ENCODE measurements at places on chromosomes 1 and 21. TPM values are rescaled to one million over a fixed set of nuclear protein-coding genes. Genes with fewer than 3 reads are reported as not detected.

GRCh38 chr1:11940260-11940921, 5.9 kb downstream of the PLOD1 start:
- DNase-seq, result no peak
- H3K4me3 ChIP-seq, result no peak overlapping the region
- H3K36me3 ChIP-seq, result no peaks in the 10 kb centered on the region
- no peak overlapping the region for H3K27ac ChIP-seq
- no peaks in the 10 kb centered on the region for H3K27me3 ChIP-seq
- H3K4me1 ChIP-seq, result peaks cover 10% of the 10 kb centered on the region

DNA sequence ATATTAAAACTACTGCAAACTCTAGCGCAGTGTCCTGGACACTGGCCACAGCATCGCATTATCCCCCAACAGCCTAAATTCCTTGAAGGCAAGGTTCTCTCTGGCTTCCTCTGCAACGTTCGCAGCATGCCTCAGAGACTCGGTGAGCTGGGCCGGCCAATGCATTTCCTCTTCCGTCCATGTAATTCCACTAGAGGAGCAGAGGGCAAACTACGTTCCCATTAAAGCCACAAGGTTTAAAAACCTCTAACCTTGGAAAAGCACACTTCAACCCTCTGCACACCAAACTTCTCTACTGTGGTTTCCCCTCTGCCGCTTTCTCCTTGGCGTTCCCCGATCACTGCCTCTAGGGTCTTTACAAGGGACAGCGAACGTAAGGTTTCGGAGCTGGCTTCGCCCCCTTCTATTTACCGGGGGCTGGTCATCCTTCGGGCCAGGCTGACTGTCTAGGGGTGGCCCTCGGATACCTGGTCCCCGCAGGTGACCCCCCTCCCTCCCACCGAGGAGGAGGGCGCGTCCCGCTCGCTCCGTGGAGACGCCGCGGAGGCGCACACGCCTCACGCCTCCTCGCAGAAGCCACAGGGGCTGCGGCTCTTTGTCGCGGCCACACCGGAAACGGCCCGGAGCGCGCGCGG, 456 bp upstream of the SMYD2 start:
- H3K4me3 ChIP-seq, result peak overlapping the region; percentile 93
- no peaks in the 10 kb centered on the region for H3K27me3 ChIP-seq
- DNase-seq, result peak; percentile 27
- H3K4me1 ChIP-seq, result no peaks in the 10 kb centered on the region
- peak overlapping the region; percentile 89 for H3K27ac ChIP-seq

DNA sequence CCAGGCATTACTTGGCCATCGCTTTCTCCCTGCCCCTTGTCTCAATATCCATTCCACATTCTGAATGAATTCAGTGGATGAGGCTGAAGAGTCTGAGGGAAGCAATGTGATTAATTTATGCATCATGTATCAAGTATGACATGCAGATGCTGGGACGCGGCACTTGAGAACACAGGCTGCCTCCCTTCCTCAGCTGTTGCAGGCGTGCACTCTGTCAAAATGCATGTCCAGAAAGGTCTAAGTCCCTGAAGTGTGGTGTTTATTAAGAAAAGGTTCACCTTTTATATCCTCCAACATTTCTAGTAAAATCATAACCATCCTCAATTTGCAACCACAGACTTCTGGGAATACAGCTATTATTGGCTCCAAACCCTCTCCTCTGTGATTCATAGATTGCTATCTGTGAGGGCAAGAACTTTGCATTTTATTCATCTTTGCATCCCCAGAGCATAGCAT, 22.6 kb upstream of the RAB3GAP2 start:
- no peaks in the 10 kb centered on the region for H3K4me1 ChIP-seq
- H3K27ac ChIP-seq, result no peak overlapping the region
- no peaks in the 10 kb centered on the region for H3K27me3 ChIP-seq
- no peaks in the 10 kb centered on the region for H3K36me3 ChIP-seq

- H3K4me1 ChIP-seq, result no peaks in the 10 kb centered on the region
- no peaks in the 10 kb centered on the region for H3K36me3 ChIP-seq
- no peak overlapping the region for H3K4me3 ChIP-seq
- H3K27ac ChIP-seq, result no peak overlapping the region
- peaks cover 65% of the 10 kb centered on the region for H3K27me3 ChIP-seq
These were observed 29.1 kb upstream of the CASZ1 start for GRCh38 chr1:10825592-10825991.

- H3K36me3 ChIP-seq, result no peaks in the 10 kb centered on the region
- H3K4me1 ChIP-seq, result no peaks in the 10 kb centered on the region
- no peaks in the 10 kb centered on the region for H3K27me3 ChIP-seq
- no peak for DNase-seq
- no peak overlapping the region for H3K4me3 ChIP-seq
These were observed 789.7 kb upstream of the PRMT6 start for GRCh38 chr1:106266786-106267185.

GRCh38 chr1:25815208-25816111, 4.3 kb upstream of the MTFR1L start:
- peaks cover 30% of the 10 kb centered on the region for H3K4me1 ChIP-seq
- H3K36me3 ChIP-seq, result peaks cover 61% of the 10 kb centered on the region
- no peak overlapping the region for H3K4me3 ChIP-seq
- no peaks in the 10 kb centered on the region for H3K27me3 ChIP-seq
- DNase-seq, result no peak

- H3K4me3 ChIP-seq, result peak overlapping the region; percentile 8
- no peak for DNase-seq
- peak overlapping the region; percentile 92 for H3K27ac ChIP-seq
- H3K36me3 ChIP-seq, result no peaks in the 10 kb centered on the region
- H3K27me3 ChIP-seq, result no peaks in the 10 kb centered on the region
These were observed 61.4 kb downstream of the OLFML2B start for GRCh38 chr1:161962091-161962887.

DNA sequence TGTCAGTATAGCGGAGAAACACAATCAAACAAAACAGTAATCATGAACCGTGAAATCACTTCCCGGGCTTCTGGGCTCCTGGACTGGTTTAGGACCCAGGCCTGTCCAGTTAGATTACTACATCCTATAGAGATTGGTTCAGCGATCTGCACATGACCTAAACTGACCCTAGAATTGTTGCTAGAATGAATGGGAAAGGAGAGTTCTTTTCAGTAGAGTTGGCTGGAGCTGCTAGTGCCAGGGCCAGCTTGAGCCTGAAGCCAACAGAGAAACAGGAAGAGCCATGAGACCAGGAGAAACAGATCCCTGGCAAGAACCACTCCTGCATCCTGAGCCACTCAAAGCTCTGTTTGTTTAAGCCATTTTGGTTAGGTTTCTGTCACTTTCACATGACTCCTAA, 474.3 kb upstream of the C1orf87 start:
- H3K27me3 ChIP-seq, result no peaks in the 10 kb centered on the region
- H3K27ac ChIP-seq, result no peak overlapping the region
- no peaks in the 10 kb centered on the region for H3K36me3 ChIP-seq
- H3K4me3 ChIP-seq, result no peak overlapping the region

DNA sequence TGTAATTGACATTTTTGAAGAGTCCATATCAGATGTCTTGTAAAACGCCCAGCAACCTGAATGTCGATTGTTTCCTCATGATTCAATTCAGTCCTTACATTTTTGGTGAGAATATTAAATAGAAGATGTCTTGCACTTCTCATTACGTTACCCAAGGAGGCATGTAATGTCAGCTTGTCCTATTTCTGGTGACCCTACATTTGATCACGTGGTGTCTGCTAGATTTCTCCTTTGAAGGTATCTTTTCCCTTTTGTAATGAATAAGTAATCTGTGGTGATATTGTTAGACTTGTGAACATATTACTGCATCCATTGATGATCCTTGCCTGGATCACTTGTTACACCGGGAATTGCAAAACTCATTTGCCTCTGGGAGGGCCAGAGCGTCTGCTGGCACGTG, 87.6 kb upstream of the DISP3 start:
- no peaks in the 10 kb centered on the region for H3K36me3 ChIP-seq
- no peak overlapping the region for H3K27ac ChIP-seq
- no peak for DNase-seq
- H3K27me3 ChIP-seq, result no peaks in the 10 kb centered on the region
- H3K4me3 ChIP-seq, result no peak overlapping the region
- no peaks in the 10 kb centered on the region for H3K4me1 ChIP-seq

GRCh38 chr1:170556917-170557316, 25.0 kb downstream of the GORAB start:
- no peaks in the 10 kb centered on the region for H3K4me1 ChIP-seq
- no peak overlapping the region for H3K4me3 ChIP-seq
- peaks cover 32% of the 10 kb centered on the region for H3K36me3 ChIP-seq
- no peak overlapping the region for H3K27ac ChIP-seq
- no peak for DNase-seq

GRCh38 chr1:90800012-90800717, 83.1 kb upstream of the BARHL2 start:
- no peak for DNase-seq
- no peak overlapping the region for H3K4me3 ChIP-seq
- no peaks in the 10 kb centered on the region for H3K4me1 ChIP-seq

GRCh38 chr1:241406421-241406820, 49.4 kb upstream of the RGS7 start:
- no peaks in the 10 kb centered on the region for H3K36me3 ChIP-seq
- no peak for DNase-seq
- no peak overlapping the region for H3K4me3 ChIP-seq
- H3K27me3 ChIP-seq, result no peaks in the 10 kb centered on the region

- no peaks in the 10 kb centered on the region for H3K27me3 ChIP-seq
- DNase-seq, result no peak
- H3K27ac ChIP-seq, result no peak overlapping the region
- no peak overlapping the region for H3K4me3 ChIP-seq
These were observed 20.9 kb downstream of the S1PR1 start for GRCh38 chr1:101257500-101258325.

DNA sequence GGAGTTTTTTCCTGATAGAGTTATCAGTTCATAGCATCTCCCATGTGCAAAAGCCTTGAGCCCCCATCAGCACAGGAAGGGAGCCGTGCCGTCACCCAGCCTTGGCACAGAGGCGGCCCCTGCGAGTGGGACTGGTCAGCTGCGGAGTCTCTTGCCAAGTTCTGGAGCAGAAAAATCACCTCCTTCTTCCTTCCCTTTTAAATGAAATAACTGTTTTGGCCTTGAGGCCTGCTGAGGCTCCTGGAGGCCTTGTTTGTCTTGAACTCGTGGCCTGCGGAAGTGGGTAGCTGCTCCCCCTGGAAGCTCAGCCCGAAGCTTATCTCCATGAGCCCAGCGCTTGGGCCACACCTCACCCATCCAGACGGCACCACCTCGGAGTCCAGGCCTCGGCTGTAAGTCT, 145.7 kb upstream of the TMEM51 start:
- H3K27me3 ChIP-seq, result no peaks in the 10 kb centered on the region
- no peaks in the 10 kb centered on the region for H3K36me3 ChIP-seq
- peaks cover 17% of the 10 kb centered on the region for H3K4me1 ChIP-seq
- H3K27ac ChIP-seq, result peak overlapping the region; percentile 42
- DNase-seq, result no peak
- H3K4me3 ChIP-seq, result no peak overlapping the region

- no peak overlapping the region for H3K4me3 ChIP-seq
- H3K27me3 ChIP-seq, result no peaks in the 10 kb centered on the region
- DNase-seq, result no peak
- H3K4me1 ChIP-seq, result peaks cover 17% of the 10 kb centered on the region
- no peaks in the 10 kb centered on the region for H3K36me3 ChIP-seq
- no peak overlapping the region for H3K27ac ChIP-seq
These were observed 33.5 kb downstream of the ADGRL2 start for GRCh38 chr1:81834268-81834667.

NECAP2 gene
- 57.9 TPM for total RNA-seq

LAPTM5 gene
- 67.8 TPM for total RNA-seq

GPR37L1 gene
- total RNA-seq, result 26.0 TPM

SPRR2E gene
- not detected for total RNA-seq

LRRC38 gene
- 1.7 TPM for total RNA-seq

C8B gene
- total RNA-seq, result not detected

C1orf226 gene
- total RNA-seq, result 2.9 TPM

F13B gene
- not detected for total RNA-seq

OR2T34 gene
- total RNA-seq, result not detected

DDI2 gene
- 77.0 TPM for total RNA-seq

Data from tibial nerve (tissue), 4 donors.